ENCODE measurements at places on chromosomes 11 and 22.

- no peak for DNase-seq
Observed at GRCh38 chr22:42889304-42889703, 32.2 kb upstream of the ARFGAP3 start.

DNA sequence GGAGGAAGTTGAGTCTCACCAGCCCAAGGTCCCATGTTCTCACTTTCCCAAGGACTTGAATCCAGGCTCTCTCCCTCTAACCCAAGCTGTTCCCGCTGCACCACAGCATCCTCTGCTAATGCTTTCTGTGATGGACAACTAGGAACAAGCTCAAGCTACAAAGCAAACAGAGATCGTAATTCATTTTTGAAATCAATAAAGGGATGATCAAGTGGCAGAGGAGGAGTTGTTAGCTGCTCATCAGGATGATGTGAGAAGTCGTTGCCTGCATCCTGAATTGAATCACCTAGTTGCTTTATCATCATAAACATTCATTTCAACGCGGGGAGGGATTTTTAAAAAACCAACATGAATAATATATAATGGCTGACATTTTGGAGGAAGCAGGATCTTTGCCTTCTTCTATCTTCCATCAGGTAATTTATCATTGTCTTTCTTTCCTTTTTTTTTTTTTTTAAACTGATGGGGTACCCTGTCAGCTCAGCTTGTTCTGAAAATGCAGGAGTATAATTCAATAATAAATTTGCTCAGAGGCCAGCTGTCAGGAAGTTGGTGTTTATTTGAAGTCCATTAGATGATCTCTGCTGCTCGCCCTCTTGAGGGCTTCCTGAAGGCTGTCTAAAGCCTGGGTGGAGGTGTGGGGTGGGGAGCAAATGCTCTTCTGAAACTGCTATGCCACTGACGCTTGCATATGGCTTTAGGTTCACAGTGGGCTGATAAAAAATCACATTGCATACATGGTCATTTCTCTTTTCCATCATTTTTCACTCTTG is 174.4 kb upstream of the NARS2 start:
- DNase-seq, result peak; percentile 65

- no peak for DNase-seq
Observed at GRCh38 chr11:73206801-73207200, 11.3 kb upstream of the P2RY2 start.

GRCh38 chr11:82845356-82846353 is 54.6 kb downstream of the PRCP start:
- DNase-seq, result no peak

GRCh38 chr11:132111838-132112237 is 741.4 kb downstream of the NTM start:
- no peak for DNase-seq

DNA sequence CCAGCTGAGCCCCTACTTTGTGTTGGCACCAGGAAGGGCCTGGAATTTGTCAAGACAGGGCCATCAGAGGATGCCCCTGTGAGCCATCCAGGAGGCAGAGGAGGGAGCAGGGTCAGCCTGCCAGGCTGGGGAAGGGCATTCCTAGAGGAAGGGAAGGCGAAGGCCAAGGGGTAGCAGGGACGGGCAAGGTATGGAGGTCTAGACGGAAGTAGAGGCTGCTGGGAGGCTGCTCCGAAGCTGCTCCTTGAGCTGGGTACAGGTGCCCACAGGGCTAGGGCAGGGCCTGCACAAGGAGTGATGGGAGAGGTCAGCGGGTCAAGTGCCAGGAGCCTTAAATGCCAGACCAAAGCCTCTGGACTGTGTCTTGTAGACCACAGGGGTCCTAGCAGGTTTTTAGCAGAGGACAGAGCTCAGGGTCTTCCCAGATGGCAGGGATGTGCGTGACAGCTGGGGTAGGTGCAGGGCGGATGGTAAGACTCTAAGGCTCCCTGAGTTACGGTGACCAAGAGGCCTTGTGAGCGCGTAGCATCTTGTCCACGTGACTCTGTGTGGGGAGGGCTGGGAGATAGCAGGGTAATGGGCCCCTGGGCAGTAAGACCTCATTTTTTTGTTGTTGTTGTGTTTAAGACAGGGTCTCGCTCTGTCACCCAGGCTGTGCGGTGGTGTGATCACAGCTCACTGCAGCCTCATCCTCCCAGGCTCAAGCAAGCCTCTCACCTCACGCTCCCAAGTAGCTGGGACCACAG is 31.7 kb upstream of the CSNK1E start:
- DNase-seq, result no peak

DNA sequence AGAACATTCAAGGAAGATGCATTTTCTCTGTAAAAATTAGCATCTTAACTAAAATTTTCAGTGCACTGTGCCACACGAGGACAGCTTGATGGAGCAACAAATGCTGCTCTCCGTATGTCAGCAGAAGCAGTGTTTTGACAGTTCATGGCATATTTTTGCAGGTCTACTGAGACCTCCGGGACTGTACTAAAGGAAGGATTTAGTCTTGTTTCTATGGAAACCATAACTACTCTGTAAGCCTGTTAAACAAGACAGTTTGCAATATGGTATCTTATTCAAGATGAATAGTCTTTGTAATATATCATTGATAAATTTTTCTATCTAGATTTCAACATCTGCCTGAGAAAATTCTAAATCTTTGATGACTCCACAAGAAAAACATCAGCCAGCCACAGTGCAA is 184.0 kb upstream of the GUCY1A2 start:
- DNase-seq, result no peak

DNA sequence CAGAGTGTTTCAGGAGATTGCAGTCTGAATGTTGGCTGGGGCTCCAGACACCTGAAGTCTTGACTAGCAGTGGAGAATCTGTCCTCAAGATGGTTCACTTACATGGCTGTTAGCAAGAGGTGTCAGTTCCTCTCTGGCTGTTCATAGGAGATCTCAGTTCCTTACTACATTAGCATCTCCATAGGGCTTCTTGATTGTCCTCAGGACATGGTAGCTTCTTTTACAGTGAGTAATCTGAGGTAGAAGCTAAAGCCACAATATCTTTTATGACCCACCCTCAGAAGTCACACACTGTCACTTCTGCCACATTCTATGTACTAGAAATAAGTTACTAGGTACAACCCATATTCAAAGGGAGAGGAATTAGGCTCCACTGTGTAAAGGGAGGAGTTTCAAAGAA is 10.5 kb upstream of the PATL1 start:
- DNase-seq, result no peak

DNA sequence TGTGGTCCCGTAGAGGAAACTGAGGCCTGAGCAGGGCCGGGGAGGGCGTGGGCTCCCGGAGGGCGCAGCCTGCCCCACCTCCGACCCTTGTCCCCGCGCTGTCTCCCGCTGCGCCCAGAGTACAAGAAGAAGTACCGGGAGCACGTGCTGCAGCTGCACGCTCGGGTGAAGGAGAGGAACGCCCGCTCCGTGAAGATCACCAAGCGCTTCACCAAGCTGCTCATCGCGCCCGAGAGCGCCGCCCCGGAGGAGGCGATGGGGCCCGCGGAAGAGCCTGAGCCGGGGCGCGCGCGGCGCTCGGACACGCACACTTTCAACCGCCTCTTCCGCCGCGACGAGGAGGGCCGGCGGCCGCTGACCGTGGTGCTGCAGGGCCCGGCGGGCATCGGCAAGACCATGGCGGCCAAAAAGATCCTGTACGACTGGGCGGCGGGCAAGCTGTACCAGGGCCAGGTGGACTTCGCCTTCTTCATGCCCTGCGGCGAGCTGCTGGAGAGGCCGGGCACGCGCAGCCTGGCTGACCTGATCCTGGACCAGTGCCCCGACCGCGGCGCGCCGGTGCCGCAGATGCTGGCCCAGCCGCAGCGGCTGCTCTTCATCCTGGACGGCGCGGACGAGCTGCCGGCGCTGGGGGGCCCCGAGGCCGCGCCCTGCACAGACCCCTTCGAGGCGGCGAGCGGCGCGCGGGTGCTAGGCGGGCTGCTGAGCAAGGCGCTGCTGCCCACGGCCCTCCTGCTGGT is 1.9 kb downstream of the NLRP6 start:
- DNase-seq, result no peak

- DNase-seq, result no peak
Observed at GRCh38 chr11:85749884-85750283, 61.1 kb downstream of the SYTL2 start.

DNA sequence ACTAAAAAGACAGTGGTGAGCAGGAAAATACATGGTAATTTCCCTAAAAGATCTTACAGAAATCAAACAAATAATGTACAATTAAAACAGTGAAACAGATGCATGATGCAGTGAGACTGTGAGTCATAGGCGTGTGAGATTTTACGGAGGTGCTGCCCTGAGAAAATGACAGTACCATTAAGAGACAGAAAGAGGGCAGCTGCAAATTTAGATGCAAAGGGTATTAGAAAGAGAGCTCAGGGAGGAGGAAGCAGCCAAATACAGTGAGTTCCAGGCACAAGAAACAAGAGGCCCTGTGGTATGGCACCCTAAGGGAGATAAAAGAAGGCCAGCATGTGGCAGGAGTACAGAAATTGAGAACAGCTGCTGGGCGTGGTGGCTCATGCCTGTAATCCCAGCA is 88.5 kb upstream of the FIBIN start:
- DNase-seq, result no peak

GRCh38 chr22:39028281-39028680 is 7.4 kb downstream of the APOBEC3D start:
- no peak for DNase-seq

GRCh38 chr11:44718612-44719390 is 8.0 kb upstream of the TSPAN18 start:
- DNase-seq, result no peak

GRCh38 chr11:71548716-71549151 is 514 bp downstream of the KRTAP5-9 start:
- DNase-seq, result no peak

- DNase-seq, result no peak
Observed at GRCh38 chr11:100774859-100775258, 87.8 kb downstream of the ARHGAP42 start.

- peak; percentile 52 for DNase-seq
Observed at GRCh38 chr22:46245511-46245910, 4.6 kb downstream of the CDPF1 start.

- DNase-seq, result no peak
Observed at GRCh38 chr11:4381901-4382300, 11.6 kb downstream of the TRIM21 start.

DNA sequence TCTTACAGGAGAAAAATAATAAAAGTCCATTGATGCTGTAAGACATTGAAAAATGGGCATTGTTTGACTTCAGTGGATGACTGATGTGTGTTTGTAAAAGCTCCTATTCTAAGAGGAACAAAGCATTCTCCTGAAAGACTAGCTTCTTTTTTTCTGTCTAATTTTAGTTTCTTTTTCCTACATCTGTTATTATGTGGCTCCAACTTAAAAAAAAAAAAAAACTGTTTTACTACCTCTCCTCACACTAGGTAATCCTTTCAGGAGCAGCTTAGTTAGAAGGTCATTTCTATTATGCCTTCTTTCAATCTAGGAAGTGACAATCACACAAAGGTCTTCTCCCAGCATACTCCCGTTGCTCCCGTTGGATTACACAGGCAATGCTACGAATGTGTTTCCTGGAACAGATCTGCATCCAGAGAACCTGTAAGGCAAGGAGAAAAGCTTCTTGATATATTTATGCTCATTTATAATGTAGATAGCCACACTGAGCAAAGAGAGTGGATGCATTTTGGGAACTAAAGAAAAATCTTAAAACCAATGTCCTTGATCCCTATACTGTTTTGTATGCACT is 595.1 kb upstream of the CCDC179 start:
- DNase-seq, result no peak

- DNase-seq, result no peak
Observed at GRCh38 chr22:40300316-40300715, 46.0 kb upstream of the ADSL start.

GRCh38 chr11:128664317-128664716 is 29.6 kb upstream of the FLI1 start:
- DNase-seq, result no peak

DNA sequence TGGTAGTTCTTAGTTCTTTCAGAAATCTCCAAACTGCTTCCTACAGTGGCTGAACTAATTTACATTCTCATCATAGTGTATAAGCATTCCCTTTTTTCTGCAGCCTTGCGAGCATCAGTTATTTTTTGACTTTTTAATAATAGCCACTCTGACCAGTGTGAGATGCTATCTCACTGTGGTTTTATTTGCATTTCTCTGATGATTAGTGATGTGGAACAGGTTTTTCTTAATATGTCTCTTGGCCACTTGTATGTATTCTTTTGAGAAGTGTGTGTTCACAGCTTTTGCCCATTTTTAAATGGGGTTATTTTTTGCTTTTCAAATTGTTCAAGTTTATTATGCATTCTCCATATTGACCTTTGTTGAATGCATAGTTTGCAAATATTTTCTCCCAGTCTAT is 459.3 kb downstream of the NTM start:
- DNase-seq, result no peak

DNA sequence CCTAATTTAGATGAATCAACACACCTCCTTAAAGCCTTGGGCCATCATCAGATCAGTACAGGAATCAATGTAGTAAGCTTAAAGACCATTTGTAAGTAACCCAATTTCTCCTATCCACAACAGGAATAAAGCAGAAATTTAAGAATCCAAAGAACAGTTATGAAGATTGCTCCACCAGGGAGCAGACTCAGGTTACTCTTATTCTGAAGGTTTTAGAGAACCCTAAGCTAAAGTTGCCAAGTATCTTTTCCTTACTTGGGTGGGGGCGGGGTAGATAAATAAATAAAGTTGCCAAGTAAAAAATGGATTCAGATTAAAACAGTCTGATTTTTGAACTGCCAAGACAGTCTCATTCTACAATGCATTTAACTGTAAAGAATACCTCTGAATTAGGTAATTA is 18.1 kb downstream of the CKAP5 start:
- no peak for DNase-seq

DNA sequence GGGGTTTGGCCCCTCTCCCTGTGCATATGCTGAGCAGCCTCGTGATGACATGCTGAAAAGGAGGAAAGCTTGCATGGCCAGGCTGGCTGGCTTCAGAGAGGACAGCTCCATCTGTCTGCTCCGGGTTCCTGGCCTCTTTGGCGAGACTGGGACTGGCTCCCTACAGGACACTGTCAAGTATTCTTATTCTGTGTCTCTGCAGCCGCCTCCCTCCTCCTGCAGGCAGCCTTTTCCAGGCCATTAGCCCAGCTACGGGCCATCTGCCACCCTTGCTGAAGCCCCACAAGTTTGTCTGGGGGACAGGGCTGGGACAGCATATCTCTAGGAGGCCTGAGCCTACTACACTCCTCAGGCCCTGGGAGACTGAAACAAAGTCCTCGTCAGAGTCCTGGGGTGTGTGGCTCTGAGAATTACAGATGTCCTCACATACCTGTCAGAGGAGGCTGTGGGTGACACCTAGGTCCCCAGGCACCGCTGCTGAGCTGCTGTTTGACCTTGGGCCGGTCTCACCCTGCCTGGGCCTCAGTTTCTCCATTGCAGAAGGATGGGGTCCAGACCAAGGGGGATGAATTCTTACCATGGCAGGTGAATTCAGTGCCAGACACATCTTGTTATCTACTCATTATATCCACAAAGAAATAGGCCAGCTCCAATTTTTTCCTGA is 11.0 kb downstream of the MRGPRG start:
- DNase-seq, result no peak

GRCh38 chr11:110367571-110367970 is 62.2 kb upstream of the FDX1 start:
- DNase-seq, result no peak

DNA sequence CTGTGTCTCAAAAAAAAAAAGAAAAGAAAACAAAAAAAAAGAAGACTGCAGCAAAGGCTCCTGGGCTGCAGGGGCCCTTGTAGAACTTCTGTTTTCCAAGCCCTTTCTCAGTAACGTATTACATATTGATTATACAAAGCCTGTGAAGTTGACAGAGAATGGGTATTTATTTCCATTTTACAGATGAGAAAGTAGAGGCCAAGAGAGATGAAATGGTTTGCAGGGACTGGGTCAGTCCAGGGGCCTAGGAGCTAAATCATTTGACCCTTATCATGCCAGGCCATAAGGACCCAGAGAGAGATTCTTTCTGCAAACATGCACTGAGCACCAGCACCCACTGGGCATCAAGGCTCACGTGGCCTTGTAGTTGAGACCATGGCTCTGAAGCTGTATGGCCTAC is 4.5 kb downstream of the PPP2R5B start:
- no peak for DNase-seq
